Activated CD4-positive, alpha-beta T cell treated with anti-CD3 and anti-CD28 coated beads for 1 hour (primary cell): ENCODE measurements at places on chromosomes 16 and 17.

- no peak for DNase-seq
These were observed 12.1 kb downstream of the ZNF668 start for GRCh38 chr16:31061813-31062440.

- no peak for DNase-seq
These were observed 9.4 kb downstream of the THRA start for GRCh38 chr17:40072040-40072734.

DNA sequence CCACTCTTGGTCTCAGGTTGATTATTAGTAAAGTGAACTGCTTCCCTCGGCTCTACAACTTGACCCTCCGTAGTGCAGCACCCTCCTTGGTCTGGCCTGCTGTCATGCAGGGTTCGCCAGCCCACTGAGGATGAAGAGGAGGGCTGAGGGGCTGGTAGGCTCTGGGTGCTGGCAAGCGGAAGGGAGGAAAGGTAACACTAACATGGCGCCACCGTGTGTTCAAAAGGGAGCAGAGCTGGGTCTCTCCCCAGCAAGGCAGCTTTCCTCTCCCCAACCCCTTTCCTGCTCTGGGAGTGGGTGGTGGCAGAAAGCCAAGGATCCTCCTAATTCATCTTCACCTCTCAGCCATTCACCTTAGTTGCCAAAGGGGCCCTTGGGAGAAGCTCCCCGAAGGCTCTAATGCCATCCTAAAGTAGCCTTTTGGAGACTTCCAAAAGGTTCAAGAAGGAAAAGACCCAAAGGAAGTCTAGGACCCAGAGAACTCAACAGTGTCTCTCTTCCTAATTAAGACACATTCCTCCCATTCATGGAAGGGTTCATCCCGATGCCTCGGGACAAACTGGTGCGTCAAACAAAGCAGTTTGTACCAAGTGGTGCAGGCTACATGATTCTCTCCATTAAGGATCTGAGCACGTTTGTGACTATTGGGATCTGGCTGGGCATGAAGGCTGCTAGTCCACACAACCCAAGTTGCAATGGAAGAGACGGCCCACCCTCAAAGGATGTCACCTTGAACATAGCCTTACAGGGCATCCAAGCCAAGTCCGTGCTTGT lies 90.8 kb upstream of the TOB1 start:
- DNase-seq: peak; percentile 55

DNA sequence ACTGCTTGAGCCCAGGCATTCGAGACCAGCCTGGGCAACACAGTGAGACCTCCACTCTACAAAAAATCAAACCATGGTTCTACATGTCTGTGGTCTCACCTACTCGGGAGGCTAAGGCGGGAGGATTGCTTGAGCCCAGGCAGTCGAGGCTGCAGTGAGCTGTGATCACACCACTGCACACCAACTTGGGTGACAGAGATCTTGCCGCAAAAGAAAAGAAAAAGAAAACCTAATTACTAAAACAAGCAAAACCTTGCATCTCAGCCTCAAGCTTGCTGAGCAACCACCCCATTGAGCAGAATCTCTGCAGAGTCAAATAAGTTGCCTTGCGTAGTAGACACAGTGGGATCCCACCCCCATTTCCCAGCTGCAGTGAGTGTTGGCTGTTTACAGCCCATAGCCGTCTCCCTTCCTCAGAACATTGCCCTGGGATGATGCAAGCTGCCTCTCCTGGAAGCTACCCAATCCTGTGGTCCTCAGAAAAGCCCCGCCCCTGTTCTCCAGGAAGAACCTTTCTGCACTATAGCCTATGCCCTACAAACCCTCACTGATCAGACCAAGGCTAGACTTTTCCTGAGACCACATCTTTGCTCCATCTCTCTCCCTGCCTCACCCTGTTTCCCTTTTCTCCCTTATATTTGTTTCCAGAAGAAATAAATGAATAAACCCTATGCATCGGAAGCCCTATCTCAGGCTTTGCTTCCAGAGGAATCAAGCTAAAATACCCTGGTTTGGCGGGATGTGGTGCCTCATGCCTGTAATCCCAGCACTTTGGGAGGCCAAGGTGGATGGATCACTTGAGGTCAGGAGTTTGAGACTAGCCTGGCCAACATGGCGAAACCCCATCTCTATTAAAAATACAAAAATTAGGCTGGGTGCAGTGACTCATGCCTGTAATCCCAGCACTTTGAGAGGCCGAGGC lies 16.7 kb upstream of the ERN2 start:
- DNase-seq: no peak

GRCh38 chr17:74282587-74283370 lies 8.7 kb downstream of the DNAI2 start:
- DNase-seq: no peak

DNA sequence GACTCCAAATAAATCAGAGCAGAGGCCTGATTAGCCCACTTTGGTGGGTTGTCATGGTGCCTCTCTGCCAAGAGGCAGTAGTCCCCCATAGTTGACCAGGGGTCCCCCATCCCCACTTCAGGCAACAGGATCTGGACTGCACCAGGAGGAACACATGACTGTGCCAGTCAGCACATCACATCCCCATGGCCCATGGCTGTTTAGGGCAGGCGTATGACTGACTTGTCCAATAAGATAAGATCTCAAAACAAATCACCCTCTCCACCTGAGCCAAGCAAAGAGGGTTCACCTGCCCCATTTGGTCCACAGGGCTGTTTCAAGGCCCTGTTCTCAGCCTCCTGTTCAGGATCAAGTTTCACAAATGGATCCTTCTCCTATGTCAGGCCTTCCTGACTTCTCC lies 93.3 kb downstream of the C16orf78 start:
- no peak for DNase-seq

- no peak for DNase-seq
These were observed 3.7 kb upstream of the SPDYE4 start for GRCh38 chr17:8762012-8762411.

GRCh38 chr16:66193543-66194229 lies 172.8 kb upstream of the CDH5 start:
- no peak for DNase-seq

GRCh38 chr16:10981697-10982216 lies 37.4 kb downstream of the CLEC16A start:
- no peak for DNase-seq

DNA sequence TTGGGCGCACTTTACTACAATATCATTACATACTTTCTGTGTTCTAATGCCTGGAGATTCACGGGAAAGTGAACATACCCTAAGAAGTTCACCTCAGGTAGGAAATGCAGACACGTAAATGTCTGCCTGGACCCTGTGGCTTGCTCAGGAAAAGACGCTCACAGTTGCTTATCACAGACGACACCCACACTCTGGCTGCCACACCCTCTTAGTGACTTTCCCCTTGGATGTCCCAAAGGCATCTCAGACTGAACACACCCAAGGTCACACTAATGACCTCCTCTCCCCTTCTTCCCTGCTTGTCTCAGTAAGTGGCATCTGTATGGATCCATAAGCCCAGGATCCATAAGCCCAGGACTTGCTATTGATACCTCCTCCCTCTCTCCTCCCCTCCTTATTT lies 32.6 kb downstream of the CDRT15 start:
- DNase-seq: no peak

DNA sequence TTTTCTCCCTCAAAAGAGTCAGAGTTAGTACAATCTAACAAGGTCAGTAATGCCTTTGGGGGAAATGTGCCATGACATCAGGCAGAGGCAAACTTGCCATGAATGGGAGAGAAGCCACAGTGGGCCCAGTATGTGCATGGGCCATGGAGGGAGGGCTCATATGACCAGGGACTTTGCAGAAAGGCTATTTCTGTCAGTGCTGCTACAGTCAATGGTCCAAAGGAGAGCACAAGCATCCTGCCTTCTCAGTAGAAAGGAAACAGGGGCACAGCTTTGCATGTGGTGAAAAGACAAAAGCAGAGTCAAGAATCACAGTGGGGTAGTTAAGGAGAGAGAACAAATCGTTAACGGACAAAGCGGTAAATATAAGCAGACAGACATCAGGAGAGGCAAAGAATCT lies 11.2 kb upstream of the CORO6 start:
- DNase-seq: no peak
